NCI-H774 (cell line): ENCODE measurements at places on chromosomes 2 and 18.

DNA sequence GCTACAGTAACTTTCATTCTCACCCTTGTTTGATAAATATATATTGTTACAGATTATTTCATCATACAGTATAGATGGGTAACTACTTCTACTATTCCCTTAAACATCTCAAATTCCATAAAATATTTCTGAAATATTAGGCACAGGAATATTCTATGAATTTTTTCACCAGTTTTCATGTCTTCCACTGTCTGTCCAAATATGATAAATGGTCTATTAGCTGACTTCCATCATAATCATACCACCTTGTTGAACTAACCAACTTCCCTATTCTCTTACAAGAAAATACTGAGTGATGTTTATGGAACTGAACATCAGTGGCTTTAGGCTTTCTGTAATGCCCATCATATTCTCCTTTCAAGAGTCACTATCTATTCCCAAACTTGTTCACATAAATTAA lies 82.4 kb downstream of the TRAPPC8 start:
- no peak for DNase-seq

DNA sequence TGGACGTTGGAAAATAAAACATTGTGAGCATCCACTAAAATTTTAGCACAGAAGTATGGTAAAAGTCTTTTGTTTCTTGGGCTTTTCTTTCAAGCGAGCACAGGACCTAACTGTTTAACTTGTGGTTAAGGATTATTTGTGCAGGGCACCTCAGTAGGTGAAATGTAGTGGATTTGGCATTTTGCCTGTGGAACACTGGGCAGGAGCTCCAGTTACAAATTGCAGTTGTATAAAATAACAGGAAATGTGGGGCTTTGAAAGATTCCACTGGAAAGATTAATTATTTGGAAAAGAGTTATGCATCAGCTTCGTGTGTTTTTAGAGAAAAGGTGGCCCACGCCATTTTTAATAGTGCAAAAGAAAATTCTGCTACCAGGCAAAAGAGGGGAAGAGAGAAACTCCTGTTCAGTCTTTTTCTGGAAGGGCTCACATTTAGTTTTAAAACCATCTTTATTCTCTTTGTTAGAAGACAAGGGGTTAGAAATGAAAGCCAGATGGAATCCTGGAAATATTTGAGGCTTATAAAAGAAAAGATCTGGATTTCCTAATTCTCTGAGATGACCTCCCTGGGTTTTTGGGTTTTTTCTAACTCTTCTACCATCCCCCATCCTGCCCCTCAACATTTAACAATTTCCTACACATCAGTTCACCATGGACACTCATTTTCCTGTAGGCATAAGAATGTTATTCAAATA lies 144.3 kb upstream of the SERTAD2 start:
- peak; percentile 24 for DNase-seq

DNA sequence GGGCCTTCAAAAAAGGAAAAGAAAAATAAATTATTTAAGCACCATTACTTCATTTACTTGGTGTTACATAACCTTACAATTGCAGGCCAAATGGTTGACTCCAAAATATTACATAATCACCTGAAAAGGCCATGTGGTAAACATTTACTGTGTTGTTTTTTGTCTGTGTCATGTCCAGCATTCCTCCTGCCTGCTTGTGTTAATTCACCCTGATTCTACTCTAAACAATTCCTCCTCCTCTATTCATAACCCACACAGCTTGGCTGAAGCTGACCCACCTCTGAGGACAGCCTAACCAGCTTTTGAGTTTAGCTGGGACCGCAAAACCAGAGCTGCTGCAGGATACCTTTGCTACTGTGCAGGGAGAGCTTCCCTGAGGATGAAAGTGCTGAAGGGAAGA lies 35.4 kb downstream of the TMX3 start:
- no peak for DNase-seq

DNA sequence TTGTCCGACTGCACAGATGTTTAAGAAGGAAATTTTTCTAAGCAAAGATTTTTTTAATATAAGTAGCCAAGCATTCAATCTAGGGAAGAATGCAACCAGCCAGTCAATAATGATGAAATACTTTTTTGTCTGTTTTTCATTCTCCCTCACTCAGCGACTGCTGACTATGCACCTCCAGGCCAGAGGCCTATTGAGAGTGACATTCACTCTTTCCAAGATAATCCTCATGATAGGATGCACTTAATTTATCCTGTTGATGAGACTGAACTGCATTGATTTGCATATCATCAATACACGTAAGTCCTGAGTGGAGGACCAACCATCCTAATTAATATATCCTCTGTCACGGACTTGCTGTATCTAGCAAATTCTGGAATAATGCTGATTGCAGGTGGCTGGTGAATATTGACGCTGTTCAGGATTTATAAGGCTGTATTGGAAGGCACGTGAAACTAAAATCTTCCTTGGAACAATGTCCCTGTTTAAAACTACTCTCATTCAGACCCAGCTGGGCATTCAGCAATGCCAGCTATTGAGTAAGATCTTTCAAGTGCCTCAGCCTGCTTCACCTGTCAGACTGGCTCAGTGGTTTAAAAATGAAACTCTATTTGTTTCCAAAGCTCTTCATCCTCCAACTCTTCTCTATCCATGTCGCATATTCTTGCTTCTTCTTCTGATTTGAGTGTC lies 142.2 kb downstream of the MAP2 start:
- DNase-seq: no peak

DNA sequence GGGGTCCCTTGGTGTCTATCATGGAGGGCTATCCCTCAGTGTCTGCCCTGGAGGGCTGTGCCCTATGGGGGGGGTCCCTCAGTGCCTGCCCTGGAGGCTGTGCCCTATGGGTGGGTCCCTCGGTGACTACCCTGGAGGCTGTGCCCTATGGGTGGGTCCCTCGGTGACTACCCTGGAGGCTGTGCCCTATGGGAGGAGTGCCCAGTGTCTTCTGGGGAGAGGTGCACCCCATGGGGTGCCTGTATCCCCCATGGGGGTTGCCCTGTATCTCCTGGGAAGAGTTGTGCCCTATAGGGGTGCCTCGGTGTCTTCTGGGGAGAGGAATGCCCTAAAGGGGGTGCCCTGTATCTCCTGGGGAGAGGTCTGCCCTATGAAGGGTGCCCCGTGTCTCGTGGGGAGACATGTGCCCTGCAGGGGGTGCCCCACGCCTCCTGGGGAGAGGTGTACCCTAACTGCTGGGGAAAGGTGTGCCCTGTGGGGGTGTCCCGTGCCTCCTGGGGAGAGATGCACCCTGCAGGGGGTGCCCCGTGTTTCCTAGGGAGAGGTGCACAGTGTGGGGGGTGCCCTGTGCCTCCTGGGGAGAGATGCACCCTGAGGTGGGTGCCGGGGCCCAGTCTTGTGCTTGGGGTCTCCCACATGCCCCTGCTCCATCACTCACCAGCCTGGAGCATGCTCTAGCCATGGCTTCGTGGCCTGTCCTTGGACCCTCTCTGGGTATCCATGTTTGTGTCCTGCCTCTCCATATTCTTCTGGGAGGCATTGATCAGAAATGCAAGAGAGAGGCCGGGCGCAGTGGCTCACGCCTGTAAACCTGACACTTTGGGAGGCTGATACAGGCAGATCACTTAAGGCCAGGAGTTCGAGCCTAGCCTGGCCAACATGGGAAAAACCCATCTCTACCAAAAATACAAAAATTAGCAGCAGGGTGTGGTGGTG lies 215.6 kb downstream of the HDAC4 start:
- no peak for DNase-seq

GRCh38 chr2:145753966-145754365 lies 1234.0 kb upstream of the ZEB2 start:
- DNase-seq: no peak
